SK-N-SH (cell line): ENCODE measurements at places on chromosomes 7 and 10. TPM values are rescaled to one million over a fixed set of nuclear protein-coding genes. Genes with fewer than 3 reads are reported as not detected.

DNA sequence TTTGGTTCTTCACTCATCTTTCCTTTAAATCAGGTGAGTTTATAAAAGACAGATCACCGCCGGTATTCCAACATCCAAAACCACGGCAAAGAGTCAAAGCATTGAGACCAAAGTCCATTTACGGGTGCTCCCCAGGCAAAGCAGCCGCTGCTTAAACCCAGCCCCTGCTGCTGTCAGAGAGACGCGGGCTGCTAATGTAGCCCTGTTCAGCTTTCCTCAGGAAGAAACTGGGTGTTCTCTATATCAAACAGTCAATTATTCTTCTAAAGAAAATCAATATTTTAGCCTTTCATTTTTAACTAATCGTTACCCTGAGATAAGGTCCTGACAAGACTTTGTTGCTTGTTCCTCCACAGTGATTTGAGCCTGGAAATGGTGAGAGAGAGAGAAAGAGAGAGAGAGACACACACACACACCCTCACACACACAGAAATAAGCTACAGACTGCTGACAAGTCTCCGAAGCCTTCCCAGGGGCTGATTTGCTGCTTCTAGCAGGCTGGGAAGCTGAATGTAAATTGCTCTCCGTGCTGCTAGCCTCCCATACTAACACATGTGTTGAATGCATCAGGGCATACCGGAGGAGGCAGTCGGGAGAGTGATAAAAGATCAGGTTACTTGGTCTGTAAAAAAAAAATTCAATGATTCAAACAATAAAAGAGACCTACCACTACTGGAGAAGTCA, 183.0 kb upstream of the ANK3 start:
- peak; percentile 46 for DNase-seq

Gene SRGN
- polyA plus RNA-seq = 0.06 and 0.10 TPM in 2 replicates

- no peak for DNase-seq
These were observed 28.1 kb downstream of the INPP5A start for GRCh38 chr10:132565516-132566209.

DNA sequence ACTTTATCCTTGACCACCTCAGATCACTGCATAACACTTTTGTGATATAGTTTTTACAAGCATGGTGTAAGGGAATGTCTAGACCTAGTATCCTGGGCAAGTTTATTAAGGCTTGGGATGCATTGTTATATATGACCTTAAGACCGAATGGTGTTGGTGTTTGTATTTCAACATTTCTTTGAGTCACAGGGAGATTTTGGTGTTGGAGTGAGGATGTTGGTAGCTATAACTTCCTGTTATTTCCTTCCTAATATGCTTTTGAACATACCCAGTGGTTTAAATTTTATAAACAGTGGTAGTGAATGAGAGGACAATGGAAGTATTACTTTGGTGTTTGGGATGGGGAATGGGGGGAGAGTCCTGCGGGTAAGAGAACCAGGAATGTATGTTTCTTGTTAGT, 2.6 kb downstream of the EXOC4 start:
- DNase-seq = no peak
